ENCODE measurements at places on chromosomes 4 and X. TPM values are rescaled to one million over a fixed set of nuclear protein-coding genes. Genes with fewer than 3 reads are reported as not detected.
A peak's percentile ranks its signal among the peaks of the same experiment; 100 is the strongest.

GRCh38 chr4:54852602-54853001 lies 194.8 kb downstream of the KIT start:
- DNase-seq: no peak

PNCK gene
- 14.5 TPM for total RNA-seq

SYNPO2 gene
- total RNA-seq: 188 TPM

DNA sequence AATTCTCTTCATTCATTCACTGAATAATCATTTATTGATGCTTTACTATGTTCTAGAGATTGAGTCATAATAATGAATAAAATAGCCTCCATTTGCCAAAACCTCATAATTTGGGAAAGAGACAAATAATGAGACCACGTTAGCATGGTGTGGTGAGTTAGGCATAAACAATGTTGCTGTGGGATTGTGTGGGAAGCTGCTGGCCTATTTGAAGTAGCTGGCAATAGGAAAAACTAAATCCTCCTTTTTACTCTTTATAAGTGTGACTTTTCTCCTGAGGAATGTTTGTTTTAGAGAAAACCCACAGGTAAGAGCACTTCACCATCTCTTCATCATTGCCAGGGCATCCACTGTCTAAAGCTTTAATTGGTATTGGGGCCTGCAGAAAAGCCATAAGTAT lies 95.3 kb downstream of the AREG start:
- DNase-seq: no peak

DNA sequence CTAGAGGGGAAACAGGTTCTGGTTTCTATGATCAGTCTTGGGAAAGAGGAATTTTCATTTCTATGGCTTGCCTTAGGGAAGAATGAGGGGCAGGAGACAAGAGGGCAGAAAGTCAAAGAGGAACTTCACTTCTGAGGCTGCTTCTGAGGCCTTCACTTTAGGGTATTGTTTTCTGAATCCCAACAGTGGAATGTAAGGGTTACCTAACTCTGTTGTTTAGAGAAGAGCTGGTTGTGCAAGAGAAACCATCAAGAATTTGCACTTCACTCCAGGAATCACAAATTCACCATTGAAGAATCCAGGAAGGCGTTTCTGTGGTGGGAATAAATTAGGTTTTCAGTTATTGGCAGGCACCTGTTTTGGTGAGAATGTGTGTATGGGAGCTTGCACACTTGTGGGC lies 126.7 kb upstream of the AMOT start:
- DNase-seq: no peak

- DNase-seq: no peak
Measured at GRCh38 chr4:182973511-182973911, 56.3 kb upstream of the DCTD start.

DNA sequence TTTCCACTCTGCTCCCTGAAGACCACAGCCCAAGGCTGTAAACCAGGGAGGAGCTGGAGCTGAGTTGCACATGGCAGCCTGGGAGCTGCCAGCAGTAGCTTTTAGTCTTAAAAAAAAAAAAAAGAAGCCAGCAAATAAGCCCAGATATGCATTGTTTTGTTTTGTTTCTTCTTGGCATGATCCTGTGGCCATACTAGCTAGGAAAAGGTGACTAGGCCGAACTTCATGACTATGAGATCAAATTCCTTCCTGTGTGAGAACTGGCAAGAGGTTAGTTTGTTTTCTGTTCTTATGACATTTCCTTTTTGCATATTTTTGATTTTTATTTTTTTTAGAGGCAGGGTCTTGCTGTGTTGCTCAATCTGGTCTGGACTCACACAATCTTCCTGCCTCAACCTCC lies 323.3 kb downstream of the DCTD start:
- no peak for DNase-seq

LAMTOR3 gene
- 38.9 TPM for total RNA-seq

GRCh38 chr4:78638337-78639172 lies 87.0 kb downstream of the ANXA3 start:
- no peak for DNase-seq

DNA sequence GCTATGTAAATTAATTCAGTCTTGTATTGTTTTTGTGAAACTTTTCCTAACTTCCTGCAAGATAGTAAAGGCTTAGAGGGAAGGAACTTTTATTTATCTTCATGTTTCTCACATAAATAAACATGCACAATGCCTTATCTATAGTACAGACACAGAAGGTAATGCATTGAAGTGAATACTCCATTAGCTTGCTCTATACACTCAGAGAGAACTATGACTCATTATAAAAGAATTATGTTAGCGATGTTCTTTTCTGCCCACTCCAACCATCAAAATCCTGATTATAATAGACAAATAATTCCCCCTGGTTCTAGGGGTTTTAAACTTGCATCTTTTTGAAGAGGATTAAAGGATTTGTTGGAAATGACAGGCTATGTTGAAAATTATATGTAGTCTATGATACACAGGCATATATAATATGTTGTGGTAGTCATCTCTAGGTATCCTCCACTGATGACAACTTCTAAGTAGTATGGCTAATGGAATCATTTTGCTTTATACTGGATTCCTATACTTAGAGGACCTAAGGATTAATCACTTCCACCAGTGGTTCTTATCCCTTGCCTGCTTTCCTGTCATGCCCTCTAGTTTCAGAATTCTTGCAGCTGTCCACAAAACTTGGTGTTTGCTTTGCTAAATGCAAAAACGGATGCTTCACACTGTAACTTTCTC lies 115.7 kb downstream of the NDST4 start:
- no peak for DNase-seq

DNA sequence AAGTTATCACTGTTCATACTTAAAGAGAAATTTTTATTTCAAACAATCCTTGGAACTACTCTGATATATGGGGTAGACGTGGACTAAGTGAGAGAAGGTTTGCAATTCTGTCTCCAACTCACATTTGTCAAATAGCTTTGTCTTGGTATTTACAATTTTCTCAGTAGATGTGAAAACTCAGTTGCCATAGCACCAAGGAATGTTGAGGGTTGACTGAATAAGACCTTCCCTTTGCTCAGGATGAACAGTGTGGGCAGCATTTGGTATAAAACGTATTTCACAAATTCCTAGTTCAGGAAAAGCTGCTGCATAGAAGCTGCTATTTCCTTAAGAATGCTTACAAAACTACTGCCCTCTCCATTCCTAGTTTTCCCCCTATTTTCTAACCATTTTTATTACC lies 399.5 kb downstream of the NKX6-1 start:
- no peak for DNase-seq

GRCh38 chrX:39492497-39493162 lies 605.1 kb downstream of the BCOR start:
- peak; percentile 60 for DNase-seq

PHOX2B gene
- not detected for total RNA-seq

DNA sequence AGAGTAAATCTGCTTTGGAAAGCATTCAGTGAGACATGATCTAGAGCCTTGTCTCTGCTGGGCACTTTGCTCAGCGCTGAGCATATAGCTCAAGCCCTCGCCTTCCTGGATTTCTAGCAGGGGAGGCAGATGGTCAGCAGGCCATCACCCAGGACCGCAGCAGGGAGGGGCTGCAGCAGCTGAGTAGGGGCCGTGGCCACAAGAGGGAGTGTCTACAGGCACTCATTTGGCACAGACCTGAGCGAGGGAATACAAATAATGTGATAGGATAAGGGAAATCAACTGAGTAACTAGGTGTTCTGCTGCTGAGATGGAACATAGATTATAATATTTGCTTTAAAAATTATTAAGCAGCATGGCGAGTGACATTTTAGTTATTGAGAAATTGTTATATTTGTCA lies 30.2 kb downstream of the OFD1 start:
- DNase-seq: peak; percentile 35

- DNase-seq: no peak
Measured at GRCh38 chrX:93868289-93868965, 194.4 kb downstream of the FAM133A start.

GRCh38 chr4:173139561-173139960 lies 29.1 kb upstream of the GALNT7 start:
- no peak for DNase-seq

DNA sequence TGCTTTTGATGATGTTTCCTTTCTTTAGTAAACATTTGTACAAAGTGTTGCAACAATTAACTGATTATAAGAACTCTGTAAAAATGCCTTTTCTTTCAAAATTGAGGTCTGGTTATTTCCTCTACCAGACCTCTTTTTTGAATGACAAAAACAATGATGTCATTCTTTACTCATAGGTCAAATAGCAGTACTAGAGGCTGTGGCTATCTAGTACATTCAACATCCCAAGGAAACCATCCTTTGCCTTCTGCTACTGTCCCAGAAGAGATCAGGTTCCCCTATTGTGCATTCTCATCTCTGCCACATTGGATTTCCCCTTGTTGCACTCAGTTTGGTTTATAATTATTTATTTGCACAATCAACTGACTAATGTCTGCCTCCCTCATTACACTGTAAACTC lies 19.1 kb upstream of the MAD2L1 start:
- DNase-seq: no peak

DNA sequence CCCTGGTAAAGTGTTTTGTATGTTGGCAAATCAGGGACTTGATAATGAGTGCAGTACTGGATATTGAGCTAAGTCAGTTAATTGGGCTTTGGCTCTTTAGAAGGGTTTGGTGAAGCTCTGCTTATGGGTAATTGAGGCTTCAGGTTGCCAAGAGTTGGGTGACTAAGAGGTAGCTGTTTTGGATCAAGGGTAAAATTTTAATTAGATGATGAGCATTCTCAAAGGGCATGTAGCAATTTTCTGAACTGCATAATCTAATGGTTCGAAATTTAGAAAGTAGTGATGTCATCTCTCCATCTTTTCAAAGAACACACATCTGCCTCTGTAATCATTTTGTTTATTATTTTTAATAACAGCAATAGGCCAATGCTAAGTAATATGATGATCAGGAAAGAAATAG lies 5.5 kb upstream of the TRIM2 start:
- no peak for DNase-seq

DNA sequence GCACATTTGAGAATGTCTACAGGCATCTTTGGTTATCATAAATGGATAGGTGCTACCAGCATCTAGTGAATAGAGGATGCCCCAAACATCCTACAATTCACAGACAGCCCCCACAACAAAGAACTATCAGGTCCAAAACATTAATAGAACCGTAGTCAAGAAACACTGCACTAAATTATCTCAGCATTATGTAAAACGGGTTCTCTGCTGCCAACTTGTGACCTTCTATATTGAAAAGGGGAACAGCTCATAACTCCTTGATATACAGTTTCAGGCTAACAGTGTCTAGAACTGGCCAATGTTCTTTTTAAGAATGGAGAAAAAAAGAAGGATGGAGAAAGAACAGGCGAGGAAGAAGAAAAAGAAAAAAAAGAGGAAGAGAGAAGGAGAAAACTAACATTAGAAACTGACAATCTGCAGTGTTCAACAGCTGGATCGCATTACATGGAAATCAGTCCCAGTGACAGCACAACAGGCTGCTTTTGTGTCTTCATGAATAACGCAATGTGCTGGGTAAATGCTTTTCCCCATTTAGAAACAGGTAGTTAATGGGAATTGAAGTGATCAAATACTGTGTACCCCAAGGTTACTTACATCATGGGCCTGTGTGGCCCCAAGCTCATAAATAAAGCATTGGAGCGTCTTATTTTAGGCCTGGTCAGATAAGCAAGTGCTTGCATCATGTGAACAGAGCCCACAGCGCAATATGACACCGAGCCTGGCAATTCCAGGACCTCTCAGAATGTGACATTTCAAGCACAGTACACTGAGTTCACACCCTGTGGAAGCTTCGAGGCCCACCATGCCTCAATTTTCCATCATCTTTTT lies 339.5 kb downstream of the DHX15 start:
- peak; percentile 71 for DNase-seq

STAP1 gene
- 0.22 TPM for total RNA-seq

JAKMIP1 gene
- total RNA-seq: not detected

DNA sequence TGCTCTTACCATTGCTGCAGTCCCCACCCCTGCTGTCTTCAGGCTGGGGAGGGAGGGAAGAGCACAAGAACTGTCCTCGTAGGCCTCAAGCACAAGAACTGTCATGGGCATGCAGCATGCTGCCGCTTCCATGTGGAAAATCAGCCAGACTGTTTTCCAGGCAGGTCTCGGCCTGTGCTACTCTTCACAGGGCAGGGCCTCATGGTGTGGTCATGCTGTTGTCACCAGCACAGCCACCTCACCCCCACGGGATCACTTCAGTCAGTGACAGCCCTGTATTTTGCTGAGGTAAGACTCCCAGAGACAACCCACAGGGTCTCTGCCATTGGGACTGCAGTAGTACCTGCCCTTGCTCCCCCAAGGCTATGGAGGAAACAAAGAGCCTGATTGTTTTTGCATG lies 205.3 kb downstream of the NAP1L3 start:
- no peak for DNase-seq

GRCh38 chr4:154739111-154739510 lies 4.7 kb upstream of the LRAT start:
- DNase-seq: no peak

- no peak for DNase-seq
Measured at GRCh38 chr4:76342191-76342590, 35.7 kb downstream of the STBD1 start.

GRCh38 chr4:69910016-69910782 lies 20.7 kb upstream of the CSN1S1 start:
- DNase-seq: no peak

DNA sequence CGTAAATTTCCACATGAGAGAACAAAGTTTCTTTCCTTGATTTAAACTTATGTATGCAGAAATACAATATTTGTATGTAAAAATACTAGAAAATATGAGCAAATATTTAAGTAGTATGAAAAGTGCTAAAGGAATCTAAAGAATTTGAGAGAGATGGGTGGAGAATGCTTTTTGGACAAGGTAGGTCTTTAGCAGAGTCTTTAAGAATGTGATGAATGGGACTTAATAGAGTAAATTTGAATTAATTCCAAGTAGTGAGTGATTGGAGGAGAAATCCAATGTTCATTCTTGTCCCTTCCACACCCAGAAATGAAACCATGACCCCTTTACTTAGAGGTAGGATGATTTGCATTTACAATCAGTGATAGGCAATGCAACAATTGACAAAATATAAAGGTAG lies 570.9 kb upstream of the ZFP42 start:
- DNase-seq: no peak

POF1B gene
- 4.4 TPM for total RNA-seq

DNA sequence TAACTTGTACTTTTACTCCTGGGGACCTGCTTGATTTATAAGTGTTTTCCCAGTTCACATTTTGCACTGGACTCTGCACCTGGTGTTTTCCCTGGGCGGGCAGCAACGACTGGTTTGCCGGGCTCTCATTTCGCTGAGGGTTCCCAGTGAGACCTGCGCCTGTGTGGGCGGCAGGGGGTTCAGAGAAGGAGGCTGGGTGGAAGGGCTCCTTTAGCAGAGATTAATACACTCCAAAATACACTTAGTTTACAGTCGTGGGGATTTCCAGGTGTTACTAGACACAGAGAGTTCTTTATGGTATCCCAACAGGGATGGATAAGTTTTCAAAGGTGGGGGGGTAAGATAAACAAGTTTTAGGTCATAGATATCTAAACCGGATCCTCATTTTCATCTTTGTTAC lies 53.0 kb upstream of the SHISA3 start:
- DNase-seq: no peak

DNA sequence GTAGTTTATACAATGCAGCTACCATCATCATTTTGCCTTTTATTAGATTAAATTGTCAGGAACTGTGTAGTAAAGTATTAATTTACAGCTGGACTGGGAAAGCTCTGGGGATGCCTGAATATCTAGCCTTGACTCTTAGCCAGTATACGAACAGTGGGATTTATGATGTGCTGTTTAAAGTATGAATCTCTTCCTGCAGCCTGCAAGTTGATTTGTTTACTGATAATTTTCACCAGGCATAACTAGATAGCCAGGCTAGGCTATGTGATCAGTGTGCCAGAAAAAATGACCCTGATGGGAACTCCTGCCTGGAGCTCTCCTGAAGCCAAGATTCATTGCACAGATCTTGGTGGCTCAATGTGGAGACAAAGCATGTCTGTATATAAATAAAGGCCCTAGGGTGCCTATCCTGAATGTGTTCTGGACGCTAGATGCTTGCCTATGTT lies 119.2 kb downstream of the SCLT1 start:
- DNase-seq: no peak
